ENCODE measurements at places on chromosomes 4 and X.

DNA sequence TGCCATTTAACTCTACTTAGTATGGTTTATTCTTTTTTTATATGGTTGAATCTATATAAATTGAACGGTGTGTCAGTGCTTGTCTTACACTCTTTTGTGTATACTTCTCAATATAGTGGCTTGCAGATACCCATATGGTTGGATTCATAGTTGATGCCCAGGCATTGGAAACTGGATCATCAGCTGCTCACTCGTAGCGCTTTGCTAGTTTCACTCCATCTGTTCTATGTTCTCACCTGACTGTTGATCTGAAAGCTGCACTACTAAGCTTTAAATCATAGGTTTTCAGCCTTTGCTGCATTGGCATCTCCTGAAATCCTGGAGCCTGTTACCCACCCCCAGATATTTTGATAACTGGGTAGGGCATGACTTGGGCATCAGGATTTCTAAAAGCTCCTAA is 121.6 kb upstream of the DCLK2 start:
- no peak for DNase-seq

DNA sequence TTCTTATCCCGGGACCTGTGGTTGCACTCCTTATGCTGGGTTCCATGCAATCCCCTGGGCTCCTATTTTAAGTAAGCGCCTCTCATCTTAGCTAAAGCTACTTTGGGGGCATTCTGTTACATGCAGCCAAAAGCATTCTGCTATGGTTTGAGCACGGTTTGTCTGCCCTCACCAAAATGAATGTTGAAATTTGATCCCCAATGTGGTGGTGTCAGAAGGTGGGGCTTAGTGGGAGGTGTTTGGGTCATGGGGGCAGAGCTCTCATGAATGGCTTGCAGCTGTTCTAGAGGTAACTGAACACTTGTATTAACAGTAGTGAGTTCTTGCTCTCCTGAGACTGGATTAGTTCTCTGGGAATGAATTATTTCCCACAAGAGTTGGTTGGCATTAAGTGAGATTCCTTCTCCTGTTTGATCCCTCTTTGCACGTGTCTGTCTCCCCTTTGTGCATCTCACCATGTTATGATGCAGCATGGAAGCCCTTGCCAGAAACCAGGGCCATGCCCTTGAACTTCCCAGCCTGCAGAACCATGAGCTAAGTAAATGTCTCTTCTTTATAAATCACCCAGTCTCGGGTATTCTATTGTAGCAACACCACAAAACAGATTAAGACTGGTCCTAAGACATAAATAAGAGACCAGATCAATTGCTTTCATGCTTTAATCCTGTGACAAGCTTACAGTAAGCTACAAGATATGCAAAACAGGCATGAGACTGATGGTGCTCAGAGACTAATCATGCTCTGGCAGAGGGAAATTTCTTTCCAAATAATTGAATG is 141.8 kb downstream of the TSPAN5 start:
- DNase-seq, result no peak

GRCh38 chr4:68272860-68273259 is 27.4 kb upstream of the TMPRSS11B start:
- DNase-seq, result no peak

- DNase-seq, result no peak
These were observed 1023.8 kb downstream of the FAT4 start for GRCh38 chr4:126338548-126338947.

GRCh38 chr4:687048-687970 is 1.6 kb downstream of the SLC49A3 start:
- DNase-seq, result no peak

DNA sequence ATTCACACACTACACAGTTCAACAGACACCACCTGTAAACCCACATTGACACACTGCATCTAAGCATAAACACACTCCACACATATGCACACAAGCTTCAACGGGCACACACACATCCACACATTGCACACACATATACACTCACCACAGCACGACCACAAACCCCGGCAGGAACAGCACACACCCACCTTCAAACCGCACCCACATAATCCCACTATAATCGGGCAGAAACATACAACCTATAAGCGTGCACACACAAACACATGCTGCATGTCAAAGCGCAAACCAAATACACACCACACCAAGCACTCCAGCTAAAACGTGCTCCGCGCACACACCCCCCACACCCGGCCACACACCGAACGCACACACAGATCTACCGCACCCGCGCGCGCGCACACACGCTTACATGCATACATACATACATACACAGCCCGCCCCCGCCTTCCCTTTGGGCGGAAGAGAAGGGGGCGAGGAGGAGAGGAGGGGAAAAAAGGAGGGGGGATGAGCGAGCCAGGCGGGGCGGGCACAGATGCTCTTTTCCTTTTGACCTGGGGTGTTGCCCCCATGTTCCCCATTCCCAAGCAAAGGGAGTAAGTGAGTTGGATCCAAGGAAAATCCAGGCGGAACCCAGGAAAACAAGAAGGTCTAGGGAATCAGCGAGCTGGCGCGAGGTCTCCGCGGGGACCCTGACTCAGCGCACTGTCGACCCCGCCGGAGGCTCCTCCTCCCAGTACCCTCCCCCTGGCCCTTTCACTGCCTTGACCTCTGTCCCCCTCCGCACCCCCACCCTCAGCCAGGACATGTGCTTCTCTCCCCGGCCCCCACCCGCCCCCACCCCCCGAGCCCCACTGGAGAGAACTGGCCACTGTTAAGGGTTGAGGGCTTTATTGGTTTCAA is 9.9 kb downstream of the ARHGAP36 start:
- DNase-seq, result no peak

GRCh38 chr4:69888336-69888735 is 28.4 kb upstream of the SULT1E1 start:
- no peak for DNase-seq

GRCh38 chr4:165027762-165028402 is 3.9 kb upstream of the TRIM60 start:
- DNase-seq, result no peak

GRCh38 chrX:10714531-10714930 is 94.1 kb upstream of the MID1 start:
- no peak for DNase-seq

- DNase-seq, result no peak
These were observed 1293.4 kb downstream of the ARAP2 start for GRCh38 chr4:34950926-34951325.

- DNase-seq, result no peak
These were observed 646 bp upstream of the FAM3A start for GRCh38 chrX:154516656-154517100.

DNA sequence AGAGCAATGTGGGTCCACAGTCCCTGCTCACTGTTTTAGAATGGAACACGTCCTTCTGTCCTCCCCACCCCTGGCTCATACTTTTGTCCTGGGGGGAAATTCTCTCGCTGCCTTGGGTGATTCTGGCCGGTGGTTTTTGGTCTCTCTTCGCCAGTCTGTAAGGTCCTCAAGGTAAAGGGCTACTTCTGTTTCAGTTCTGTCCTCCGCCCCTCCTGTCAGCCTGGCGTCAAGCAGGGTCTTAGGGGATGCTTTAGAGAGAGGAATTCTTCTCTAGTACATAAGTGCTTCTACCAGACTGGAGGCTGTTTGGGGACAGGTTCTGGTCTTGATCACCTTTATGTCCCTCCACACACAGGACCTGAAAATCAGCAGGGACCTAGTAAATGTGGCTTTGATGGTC is 617 bp upstream of the MRFAP1L1 start:
- DNase-seq, result no peak

DNA sequence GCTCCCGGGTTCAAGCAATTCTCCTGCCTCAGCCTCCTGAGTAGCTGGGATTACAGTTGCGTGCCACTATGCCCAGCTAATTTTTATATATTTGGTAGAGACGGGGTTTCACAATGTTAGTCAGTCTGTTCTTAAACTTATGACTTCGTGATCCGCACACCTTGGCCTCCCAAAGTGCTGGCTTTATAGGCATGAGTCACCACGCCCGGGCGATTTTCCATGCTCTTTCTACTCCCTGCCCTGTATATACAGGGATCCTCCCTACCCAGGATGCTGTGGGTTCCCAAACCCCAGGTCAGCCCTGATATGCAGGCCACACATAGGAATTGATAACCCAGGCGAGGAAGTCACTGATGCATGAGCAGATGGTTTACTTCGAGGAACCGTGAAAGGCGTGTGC is 31.4 kb downstream of the SSX5 start:
- no peak for DNase-seq

DNA sequence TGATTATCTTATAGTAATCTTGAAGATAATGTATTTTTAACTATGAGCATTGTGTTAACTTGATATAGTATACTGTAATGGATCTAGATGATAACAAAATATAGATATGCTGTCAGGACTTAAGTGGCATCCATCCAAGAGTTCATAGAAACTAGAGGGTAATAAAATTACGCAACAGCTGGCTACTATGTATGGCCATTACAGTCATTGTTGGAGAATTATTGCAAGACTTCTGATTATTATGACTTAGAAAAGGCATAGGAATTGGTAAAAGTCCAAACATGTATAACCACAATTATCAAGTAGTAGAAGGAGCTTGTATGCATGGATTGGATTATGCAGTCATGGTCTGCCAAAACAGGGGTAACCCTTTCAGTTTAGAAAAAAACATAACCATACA is 9.5 kb downstream of the OGT start:
- no peak for DNase-seq

Measured in activated CD8-positive, alpha-beta memory T cell treated with anti-CD3 and anti-CD28 coated beads for 4 hours (primary cell).